ENCODE measurements at places on chromosomes 16 and 17.

DNA sequence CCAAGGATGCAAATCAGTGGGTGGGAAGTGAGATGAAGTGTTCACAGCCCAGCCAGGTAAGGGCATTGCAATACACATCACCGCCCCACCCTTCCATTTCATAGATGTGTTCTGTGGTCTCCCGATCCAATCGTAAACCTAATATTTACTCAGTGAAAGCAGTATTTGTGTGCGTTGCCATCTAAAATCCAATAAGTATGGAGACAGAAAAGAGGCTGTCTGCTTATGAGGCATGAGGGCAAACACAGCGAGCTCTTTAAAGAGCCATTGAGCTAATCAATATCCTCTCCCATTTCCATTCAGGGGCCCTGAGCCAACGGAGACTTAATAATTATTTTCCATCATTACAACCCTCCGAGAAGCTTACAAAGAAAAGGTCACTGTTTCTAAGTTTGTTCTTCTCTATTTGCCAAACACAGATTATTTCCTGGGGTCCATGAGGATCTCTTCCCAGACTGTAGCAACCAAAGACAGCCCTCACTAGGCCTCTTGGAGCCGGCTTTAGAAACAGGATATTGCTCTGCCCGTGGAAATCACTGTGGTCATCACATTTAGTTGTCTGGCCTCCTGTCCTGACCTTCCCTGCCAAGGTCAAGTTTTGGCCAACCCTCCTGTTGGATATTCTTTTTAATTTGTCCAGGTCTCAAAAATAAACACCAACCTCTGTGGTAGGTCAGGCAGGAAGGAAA lies 120.1 kb downstream of the SLC39A11 start:
- DNase-seq = no peak

- no peak for DNase-seq
Observed at GRCh38 chr17:63066158-63066813, 100.3 kb downstream of the TANC2 start.

GRCh38 chr17:13735444-13735843 lies 133.7 kb upstream of the HS3ST3A1 start:
- DNase-seq = no peak

GRCh38 chr16:70467608-70468007 lies 13.2 kb downstream of the FCSK start:
- no peak for DNase-seq

DNA sequence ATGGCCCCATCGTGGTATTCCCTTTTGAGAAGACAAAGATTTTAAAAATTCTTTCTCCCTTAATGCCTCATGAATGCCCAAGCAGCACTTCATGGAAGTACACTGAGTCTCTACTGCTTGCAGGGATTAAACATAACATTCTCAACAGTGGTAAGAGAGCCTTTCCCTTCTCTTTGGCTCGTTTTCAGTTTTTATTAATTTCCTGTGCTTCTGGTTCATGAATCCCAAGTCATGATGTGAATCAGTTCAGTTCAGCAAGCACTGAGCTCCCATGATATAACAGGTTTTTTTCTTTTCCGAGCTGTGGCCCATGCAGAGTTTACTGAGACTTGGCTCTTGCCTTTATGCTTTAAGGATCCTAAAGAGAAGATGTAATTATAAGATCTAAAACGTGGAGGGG lies 175.3 kb downstream of the WWOX start:
- DNase-seq = no peak

Data from NCI-H1436 treated with DMSO at 0.1 percent for 48 hours (cell line).